ENCODE measurements at places on chromosomes 16 and 17. TPM values are rescaled to one million over a fixed set of nuclear protein-coding genes. Genes with fewer than 3 reads are reported as not detected.

Gene EPX
- not detected for total RNA-seq

- H3K27me3 ChIP-seq = no peaks in the 10 kb centered on the region
- DNase-seq = no peak
- H3K27ac ChIP-seq = no peak overlapping the region
- H3K36me3 ChIP-seq = no peaks in the 10 kb centered on the region
Measured at GRCh38 chr16:1371054-1371978, 19.6 kb downstream of the GNPTG start.

- H3K4me1 ChIP-seq = peaks cover 20% of the 10 kb centered on the region
- peak overlapping the region; percentile 26 for H3K27ac ChIP-seq
- peaks cover 1% of the 10 kb centered on the region for H3K36me3 ChIP-seq
- H3K27me3 ChIP-seq = no peaks in the 10 kb centered on the region
- DNase-seq = peak; percentile 40
Measured at GRCh38 chr17:37147301-37147812, 198.6 kb downstream of the AATF start.

Gene TMEM238L
- total RNA-seq = not detected

GRCh38 chr16:71626858-71627213, 852 bp downstream of the MARVELD3 start:
- peak overlapping the region; percentile 75 for H3K27ac ChIP-seq
- peak; percentile 79 for DNase-seq
- no peaks in the 10 kb centered on the region for H3K27me3 ChIP-seq
- H3K4me1 ChIP-seq = peaks cover 13% of the 10 kb centered on the region
- peaks cover 7% of the 10 kb centered on the region for H3K36me3 ChIP-seq
- H3K4me3 ChIP-seq = peak overlapping the region; percentile 85

GRCh38 chr16:23079675-23080301, 69.5 kb downstream of the USP31 start:
- H3K27ac ChIP-seq = no peak overlapping the region
- no peak overlapping the region for H3K4me3 ChIP-seq
- no peaks in the 10 kb centered on the region for H3K36me3 ChIP-seq
- DNase-seq = no peak

GRCh38 chr17:38539386-38539785, 66.4 kb downstream of the SRCIN1 start:
- H3K4me1 ChIP-seq = no peaks in the 10 kb centered on the region
- H3K27ac ChIP-seq = no peak overlapping the region
- no peak for DNase-seq
- no peak overlapping the region for H3K4me3 ChIP-seq

GRCh38 chr17:33967608-33968349, 287.3 kb upstream of the CCL2 start:
- no peak overlapping the region for H3K4me3 ChIP-seq
- DNase-seq = no peak
- H3K27me3 ChIP-seq = no peaks in the 10 kb centered on the region
- H3K36me3 ChIP-seq = no peaks in the 10 kb centered on the region
- H3K4me1 ChIP-seq = no peaks in the 10 kb centered on the region
- no peak overlapping the region for H3K27ac ChIP-seq

GRCh38 chr17:61000911-61001310, 323.3 kb downstream of the BCAS3 start:
- no peaks in the 10 kb centered on the region for H3K4me1 ChIP-seq
- peak; percentile 9 for DNase-seq
- H3K27ac ChIP-seq = no peak overlapping the region
- no peaks in the 10 kb centered on the region for H3K27me3 ChIP-seq
- H3K4me3 ChIP-seq = no peak overlapping the region

DNA sequence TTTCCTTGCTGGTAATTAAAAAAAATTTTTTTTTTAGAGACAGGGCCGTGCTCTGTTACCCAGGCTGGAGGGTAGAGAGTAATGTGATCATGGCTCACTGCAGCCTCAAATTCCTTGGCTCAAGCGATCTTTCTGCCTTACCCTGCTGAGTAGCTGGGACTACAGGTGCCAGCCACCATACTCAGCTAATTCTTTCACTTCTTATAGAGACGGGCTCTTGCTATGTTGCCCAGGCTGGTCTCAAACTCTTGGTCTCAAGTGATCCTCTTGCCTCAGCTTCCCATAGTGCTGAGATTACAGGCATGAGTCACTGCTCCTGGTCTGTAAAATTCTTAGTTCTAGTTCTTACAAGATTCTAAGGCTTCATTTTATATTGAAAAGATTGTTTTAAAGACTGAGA, 11.1 kb downstream of the SMIM36 start:
- H3K4me1 ChIP-seq = peaks cover 20% of the 10 kb centered on the region
- no peak overlapping the region for H3K4me3 ChIP-seq
- no peaks in the 10 kb centered on the region for H3K36me3 ChIP-seq
- no peaks in the 10 kb centered on the region for H3K27me3 ChIP-seq
- DNase-seq = no peak

DNA sequence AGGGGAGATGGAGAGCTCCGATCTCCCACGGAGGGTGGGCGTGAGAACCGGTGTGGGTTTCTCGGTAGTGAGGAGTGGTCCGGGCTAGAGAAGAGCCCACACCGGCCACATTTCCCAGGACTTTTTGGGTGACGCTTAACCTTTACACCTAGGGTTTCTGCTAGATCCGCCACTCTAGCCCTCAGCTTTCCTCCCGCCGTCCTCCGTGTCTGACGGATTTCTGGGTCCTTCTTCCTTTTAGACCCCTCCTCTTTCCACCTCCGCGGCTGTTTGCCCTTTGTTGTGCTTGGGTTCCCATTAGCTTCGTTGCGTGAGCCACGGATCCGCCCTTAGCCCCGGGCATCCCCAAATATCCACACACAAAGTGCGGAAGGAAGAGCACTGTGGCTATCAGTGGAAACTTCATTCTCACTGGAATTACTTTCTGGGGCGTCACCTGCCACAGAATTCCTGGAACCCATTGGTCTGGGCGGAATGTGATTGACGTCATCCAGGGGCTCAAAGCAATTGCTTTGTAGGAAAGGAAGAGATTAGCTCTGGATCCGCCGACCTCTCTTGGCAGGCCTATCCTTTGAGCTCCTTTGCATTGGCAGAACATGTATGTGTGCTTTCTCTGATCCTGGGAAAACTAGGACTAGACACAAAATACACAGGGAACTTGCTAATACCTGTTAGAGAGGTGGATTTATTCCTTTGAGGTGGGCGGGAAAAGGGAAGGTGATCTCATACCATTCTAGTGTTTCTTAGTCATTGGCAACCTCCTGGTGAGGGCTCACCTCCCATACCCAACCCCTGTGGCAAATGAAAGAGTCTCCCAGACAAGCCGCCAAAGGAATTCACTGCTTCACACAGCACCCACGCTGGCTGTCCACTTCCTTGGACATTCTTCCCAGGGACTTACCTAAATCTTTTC, 654 bp downstream of the TNFAIP1 start:
- peak overlapping the region; percentile 98 for H3K27ac ChIP-seq
- H3K27me3 ChIP-seq = no peaks in the 10 kb centered on the region
- H3K4me3 ChIP-seq = peak overlapping the region; percentile 74
- peak; percentile 97 for DNase-seq
- peaks cover 27% of the 10 kb centered on the region for H3K4me1 ChIP-seq
- H3K36me3 ChIP-seq = peaks cover 8% of the 10 kb centered on the region

DNA sequence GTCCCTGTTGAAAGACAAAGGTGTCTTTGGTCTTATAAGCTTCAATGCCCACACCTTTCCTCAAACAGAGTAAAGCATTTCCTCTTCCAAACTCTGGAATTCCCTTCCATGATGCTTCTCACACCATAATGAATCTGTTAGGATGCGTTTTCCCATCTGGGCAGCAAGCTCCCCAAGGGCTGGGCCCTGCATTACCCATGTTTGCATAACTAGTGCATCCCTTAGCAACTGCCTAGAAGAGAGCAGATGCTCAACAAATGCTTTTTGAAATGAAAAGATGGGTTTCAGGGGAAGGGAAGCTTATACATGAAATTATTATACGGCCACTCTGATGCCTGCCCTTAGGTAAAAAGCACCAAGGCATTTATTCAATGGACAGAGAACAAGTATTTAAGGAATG, 124.5 kb upstream of the CCL2 start:
- no peak for DNase-seq
- H3K27me3 ChIP-seq = no peaks in the 10 kb centered on the region
- no peak overlapping the region for H3K27ac ChIP-seq
- no peak overlapping the region for H3K4me3 ChIP-seq
- H3K4me1 ChIP-seq = no peaks in the 10 kb centered on the region
- no peaks in the 10 kb centered on the region for H3K36me3 ChIP-seq

GRCh38 chr16:5590416-5590815, 492.8 kb upstream of the EEF2KMT start:
- H3K27ac ChIP-seq = no peak overlapping the region

DNA sequence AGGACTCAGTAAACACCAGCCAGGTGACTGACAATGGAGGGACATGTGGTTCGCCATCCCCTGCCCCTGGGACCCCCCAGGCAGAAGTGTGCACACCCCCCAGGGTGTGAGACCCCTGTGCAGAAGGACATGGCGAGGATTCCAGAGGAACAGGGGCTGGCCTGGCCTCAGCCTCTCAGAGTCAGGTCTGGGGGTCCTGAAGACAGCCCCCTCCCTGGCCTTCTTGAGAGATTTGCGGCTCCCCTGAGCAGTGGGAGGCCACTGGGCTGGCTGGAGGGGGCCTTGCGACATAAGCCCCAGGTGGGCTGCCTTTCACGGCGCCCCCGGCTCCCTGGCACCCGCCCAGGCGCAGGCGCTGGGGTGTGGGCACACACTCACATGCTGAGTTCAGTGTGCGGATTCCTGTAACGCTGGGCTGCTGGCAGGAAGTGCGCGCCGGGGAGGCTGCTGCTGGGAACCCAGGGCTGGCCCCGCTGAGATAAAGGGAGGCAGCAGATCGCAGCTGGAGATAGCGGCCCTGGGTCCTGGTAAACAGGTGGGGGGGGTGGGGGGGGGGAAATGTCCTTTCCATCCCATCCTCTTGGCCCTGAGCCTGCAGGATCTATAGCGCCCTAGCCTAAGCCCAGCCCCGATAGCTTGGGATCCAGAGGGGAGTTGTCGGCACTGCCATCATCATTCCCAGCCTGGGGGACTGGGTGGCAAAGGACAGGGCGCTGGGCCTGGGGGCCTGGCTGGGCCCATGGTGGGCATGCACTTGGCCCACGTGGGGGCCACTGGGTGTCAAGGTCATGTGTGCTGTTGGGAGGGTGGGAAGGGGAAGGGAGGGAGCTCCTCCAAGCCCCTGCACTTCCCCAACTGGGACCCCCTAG, 27.1 kb downstream of the TMEM235 start:
- DNase-seq = no peak
- H3K36me3 ChIP-seq = no peaks in the 10 kb centered on the region
- no peaks in the 10 kb centered on the region for H3K27me3 ChIP-seq

Gene SCGB1C2
- total RNA-seq = not detected

DNA sequence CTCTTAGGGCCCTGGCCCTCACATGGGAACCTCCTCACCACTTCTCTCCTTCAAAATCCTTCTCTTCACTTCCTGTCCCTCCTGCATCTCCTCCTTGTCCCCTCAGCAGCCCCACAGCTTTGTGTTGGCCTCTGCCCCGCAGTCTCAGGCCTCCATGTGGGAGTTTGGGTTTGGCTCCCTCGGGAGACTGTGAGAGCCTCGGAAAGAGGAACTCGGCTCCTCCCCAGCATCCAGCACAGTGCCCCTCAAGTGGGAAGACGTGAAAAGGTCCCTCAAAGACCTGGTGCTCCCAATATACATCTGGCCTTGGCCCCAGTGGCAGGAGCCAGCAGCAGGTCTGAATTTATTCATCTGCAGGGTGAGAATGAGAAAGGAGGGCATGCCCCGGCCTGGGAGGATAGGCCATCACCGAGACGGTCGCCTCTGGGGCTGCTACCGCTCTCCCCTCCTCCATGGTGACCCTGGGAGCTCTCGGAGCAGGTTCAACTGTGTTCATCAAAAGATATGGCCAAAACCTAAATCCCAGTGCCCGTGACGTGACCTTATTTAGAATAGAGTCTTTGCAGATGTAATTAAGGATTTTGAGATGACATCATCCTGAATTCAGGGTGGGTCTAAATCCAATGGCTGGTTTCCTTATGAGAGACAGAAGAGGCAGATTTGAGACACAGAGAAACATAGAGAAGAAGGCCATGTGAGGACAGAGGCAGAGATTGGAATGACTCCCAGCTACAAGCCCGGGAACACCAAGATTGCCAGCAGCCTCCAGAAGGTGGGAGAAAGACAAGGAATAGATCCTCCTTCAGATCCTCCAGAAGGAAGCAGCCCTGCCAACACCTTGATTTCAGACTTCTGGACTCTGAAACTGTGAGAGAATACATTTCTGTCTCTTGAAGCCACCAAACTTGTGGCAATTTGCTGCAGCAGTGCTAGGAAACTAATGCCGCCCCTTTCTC, 135.1 kb downstream of the MRM1 start:
- H3K4me3 ChIP-seq = no peak overlapping the region
- no peaks in the 10 kb centered on the region for H3K4me1 ChIP-seq

- no peaks in the 10 kb centered on the region for H3K27me3 ChIP-seq
- no peak overlapping the region for H3K4me3 ChIP-seq
- no peak overlapping the region for H3K27ac ChIP-seq
- H3K4me1 ChIP-seq = peaks cover 41% of the 10 kb centered on the region
Measured at GRCh38 chr17:69050999-69051775, 9.5 kb downstream of the ABCA9 start.

- H3K4me3 ChIP-seq = no peak overlapping the region
- H3K36me3 ChIP-seq = no peaks in the 10 kb centered on the region
- H3K27ac ChIP-seq = no peak overlapping the region
- H3K27me3 ChIP-seq = no peaks in the 10 kb centered on the region
Measured at GRCh38 chr16:85391769-85392583, 221.1 kb upstream of the GSE1 start.

DNA sequence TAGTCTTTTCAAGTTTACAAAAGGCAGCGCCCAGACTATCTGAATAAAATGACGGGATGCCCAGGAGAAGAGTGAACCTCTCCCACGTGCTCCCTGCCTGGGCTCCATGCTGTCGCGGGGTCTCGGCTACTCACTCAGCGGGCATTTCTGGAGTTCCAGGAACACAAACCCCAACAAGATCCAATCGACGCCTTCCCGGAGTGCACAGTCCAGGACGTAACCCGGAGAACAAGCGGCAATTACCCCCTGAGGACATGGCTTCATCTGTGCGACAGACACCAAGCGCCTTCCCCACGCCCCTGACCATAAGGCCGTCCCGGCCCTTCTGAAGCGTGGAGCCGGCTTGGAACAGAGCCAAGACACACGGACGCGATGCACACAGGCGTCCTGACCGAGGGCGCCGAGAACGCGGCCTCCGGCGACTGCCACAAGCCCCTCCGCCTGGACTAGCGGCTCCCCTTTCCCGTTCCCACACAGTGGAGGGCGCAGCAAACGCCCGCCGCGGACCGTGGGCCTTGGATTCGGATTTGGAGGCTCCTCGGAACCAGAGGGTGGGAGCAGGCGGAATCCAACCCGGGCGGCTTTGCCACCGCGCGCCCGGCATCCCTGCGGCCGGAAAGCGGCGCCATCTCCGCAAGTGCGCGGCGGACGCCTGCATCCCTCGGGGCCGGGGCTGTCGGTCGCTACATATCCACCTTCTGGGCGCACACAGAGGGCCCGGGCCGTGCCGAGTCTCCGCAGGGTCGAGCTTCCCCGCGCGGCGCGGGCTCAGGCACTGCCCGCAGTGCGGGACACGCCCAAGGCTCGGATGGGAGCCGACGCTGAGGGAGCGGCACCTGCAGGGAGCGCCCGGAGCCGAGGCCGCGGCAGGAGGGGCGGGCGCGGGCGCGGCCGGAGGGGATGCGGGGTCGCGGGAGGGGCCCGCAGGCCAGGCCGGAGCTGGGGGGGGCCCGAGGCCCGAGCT, 725 bp downstream of the ABCA3 start:
- no peaks in the 10 kb centered on the region for H3K36me3 ChIP-seq
- 0 out of 2 replicates have a peak, but pooled peaks cover 3% of the 10 kb centered on the region for H3K4me1 ChIP-seq
- peak overlapping the region; percentile 86 for H3K27ac ChIP-seq
- DNase-seq = peak; percentile 60
- no peaks in the 10 kb centered on the region for H3K27me3 ChIP-seq

Gene KRT222
- not detected for total RNA-seq

All from Caco-2 (cell line).